GM04503 (cell line): ENCODE measurements at places on chromosomes 1 and 21.

DNA sequence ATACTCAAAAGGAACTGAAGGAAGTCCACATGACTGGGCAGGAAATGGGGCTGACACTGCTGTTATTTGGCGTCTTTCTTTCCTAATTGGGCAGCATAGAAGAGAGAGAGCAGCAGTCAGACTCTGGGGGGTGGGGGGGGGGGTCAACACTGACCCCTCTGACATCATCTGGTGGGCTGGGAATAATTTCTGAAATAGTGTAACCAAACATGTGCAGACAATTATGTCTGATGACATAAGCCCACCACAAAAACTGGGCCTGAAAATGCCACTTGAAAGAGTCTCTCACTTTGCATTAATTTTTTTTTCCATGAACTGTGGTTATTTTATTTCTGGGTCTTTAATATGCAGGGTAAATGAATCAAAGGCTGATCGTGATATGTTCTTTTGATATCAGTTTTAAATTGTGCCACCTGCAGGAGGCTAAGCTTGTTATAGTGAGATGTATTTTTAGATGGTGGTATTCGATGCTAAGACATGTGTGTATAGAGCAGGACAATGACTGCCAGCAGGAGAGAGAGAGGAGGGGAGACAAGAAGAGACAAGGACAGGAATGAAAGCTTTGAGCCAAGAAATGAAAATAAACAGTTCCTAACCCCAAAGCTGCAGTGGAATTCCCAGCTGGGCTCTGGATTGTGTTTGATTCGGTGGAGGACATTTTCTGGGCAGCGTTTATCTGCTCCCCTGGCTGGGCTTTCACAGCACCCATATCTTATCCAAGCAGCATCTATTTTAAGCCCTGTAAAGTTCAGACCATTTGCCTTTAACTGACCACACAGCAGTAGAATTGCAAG is 264.7 kb downstream of the PBX1 start:
- DNase-seq: peak; percentile 18

GRCh38 chr1:219281831-219282230 is 108.2 kb downstream of the LYPLAL1 start:
- no peak for DNase-seq

DNA sequence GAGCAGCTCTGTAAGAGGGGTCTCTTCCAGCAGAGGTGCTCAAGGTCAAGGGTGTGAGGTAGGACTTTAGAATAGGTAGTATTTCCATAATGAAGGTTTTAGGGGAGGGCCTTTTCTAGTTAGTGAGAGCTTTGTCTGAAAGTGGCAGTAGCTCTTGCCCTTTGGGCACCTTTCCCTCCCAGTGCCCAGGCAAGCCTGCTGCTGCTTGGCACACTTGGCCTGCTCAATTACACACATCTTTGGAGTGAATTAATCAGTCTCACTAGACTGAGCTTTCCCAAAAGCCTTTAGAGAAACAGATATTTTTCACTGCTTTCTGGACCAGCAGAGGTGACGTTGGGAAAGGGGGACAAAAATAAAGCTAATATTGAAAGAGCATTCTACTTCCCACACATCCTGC is 48.0 kb downstream of the MAB21L3 start:
- no peak for DNase-seq

GRCh38 chr1:16888860-16889816 is 6.6 kb upstream of the RNU1-2 start:
- DNase-seq: no peak

DNA sequence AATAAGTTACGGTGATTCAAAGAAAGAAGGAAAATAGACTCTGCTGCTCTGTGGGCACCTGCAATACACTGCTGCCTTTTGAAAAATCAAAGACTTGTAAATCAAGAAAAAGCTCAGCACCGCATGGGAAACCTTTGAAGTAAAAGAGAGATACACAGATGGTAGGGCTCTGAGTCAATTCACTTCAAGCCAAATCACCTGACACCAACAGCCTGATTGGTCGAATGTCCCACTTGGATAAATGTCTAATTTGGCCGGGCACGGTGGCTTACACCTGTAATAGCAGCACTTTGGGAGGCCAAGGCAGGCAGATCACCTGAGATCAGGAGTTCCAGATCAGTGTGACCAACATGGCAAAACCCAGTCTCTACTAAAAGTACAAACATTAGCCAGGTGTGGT is 19.2 kb upstream of the RCAN3 start:
- no peak for DNase-seq

GRCh38 chr1:115492880-115493279 is 148.9 kb upstream of the VANGL1 start:
- no peak for DNase-seq

DNA sequence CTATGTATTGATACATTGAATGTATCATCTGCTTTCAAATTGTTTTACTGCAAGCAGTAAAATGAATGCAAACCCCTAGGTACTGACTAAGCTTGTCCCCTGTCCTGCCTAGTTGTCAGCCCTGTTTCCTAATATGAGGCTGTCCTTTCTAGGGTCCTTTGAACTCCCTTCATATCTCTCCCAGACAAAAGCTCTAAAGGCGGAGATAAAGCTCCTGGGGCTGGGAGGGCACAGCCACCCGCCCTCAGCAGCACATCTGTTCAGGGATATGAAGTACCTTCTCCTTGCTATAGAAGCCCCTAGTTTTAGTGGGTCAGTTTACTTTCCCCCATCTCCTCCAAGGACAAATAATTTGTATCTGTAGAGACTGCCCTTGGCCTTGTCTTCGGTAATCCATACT is 93.1 kb upstream of the ETS2 start:
- no peak for DNase-seq

DNA sequence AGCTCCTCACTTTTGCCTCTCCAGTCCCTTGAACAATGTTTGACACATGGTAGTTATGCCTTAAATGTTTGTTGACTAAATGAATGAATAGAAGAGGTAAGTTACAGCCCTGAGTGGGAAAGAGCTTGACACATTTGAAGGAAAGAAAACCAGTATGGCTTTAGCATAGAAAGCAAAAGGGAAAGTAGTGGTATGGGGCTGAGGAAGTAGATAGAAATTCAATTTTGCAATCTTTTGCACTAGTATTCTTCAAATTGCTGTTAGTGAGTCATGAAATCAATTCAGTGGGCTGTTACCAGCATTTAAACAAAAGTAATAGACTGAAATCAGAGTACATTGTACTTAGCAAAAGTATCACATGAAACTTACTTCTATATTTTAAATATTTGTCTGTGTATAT is 21.1 kb downstream of the PLA2G4A start:
- DNase-seq: no peak

DNA sequence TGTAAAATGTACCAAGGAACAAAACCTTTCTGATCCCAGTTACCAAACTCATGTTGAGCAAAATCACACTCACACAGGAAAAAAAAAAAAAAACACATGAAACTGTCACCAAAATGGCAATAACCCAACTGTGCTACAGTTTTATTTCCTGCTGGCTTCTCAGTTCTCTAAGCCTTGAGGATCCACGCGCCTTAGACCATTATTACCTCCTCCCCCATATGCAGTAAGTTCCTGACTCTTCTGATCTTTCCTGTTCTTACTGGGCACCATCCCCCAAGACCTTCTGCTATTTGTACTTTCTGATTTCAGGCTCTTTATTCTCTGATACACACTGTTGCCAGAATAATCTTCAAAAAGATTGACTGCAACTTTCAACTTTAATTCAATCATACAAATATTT is 79.6 kb downstream of the SLC45A1 start:
- DNase-seq: peak; percentile 44

GRCh38 chr1:162997499-162998285 is 71.5 kb upstream of the RGS4 start:
- DNase-seq: no peak

DNA sequence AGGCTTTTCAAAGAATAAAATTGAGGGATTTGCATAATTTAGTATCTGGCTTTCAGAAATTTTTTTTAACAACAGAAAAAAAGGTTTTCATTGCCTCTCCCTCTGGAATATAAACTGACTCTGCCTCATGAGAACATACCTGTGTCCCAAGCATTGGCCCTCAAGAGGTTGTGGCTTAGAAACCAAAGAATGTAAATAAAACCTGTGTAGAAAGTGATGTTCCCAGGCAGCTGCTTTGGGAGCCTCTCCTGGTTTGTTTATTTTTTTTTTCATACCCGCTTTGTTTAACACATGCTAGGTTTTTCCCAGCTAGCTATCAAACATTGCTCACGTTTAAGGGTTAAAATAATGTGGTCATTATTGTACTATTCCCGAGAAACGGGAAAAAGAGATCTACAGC is 40.5 kb upstream of the IFNAR2 start:
- DNase-seq: no peak

GRCh38 chr1:8086055-8086454 is 59.9 kb upstream of the ERRFI1 start:
- DNase-seq: no peak

- no peak for DNase-seq
Observed at GRCh38 chr21:25878344-25878743, 143.6 kb downstream of the GABPA start.

DNA sequence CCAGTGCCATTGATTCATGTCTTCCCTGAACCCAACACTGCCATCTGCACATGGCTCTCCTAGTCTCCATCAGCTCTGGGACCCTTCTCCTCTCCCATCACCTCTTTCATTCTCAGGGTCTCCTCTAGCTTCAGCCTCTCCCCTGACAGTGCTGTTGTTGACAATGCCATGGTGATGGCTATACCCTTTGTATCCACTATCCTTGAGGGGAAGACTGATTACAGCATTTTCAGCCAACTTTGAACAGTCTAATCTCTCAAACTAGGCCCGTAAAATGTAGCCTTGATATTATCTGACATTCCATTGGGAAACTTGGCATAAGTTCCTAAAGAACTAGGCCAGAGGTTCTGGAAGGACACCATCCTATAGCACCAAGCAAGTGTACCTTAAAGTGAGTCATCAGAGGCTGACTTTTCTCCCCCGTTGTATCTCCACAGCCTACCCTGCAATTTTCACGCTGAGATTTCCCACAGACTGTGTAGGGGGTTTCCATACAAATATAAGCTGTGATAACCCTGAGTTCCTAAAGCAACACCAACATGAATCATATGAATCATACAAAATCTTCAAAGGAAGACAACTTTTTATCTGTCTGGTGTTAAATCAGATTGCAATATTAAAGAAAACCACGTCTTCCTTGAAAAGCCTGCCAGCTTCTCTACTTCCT is 5.8 kb downstream of the HAO2 start:
- DNase-seq: no peak

GRCh38 chr1:113677250-113678158 is 81.8 kb downstream of the PHTF1 start:
- DNase-seq: no peak

DNA sequence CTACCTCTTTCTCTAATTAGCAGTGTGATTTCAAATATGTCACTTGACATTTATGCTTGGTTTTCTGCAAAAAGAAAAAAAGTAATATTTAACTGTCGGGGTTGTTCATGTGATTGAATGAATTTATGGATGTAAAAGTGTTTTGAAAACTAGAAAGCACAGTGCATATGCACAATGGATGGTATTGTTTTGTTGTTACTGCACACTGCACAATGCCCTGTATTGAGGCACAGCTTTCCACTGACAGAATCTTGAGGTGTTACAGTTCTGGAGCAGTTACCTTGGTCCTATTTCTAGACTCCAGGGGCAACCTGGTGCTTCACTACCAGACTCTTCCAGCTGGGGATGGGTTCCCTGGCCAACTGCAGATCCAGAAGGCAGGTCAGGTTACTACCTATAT is 116.8 kb upstream of the L1TD1 start:
- no peak for DNase-seq

DNA sequence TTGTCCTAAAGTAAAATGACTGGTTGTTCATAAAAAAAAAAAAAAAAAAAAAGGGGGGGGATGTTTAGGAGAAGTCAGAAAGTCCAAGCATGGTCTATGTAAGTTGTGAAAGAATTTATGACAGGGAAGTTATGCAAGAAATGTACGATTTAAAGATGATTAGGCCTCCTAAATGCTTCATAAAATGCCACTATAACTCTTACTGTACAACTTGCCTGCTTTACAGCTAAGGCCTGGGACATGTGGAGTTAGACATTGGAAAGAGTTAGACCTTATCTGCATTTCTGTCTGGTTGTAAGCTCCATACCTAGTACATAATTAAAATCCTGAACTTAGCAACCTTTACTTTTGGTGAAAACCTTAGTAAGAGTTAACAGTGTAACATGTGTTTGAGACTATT is 150.0 kb downstream of the TPR start:
- DNase-seq: no peak

DNA sequence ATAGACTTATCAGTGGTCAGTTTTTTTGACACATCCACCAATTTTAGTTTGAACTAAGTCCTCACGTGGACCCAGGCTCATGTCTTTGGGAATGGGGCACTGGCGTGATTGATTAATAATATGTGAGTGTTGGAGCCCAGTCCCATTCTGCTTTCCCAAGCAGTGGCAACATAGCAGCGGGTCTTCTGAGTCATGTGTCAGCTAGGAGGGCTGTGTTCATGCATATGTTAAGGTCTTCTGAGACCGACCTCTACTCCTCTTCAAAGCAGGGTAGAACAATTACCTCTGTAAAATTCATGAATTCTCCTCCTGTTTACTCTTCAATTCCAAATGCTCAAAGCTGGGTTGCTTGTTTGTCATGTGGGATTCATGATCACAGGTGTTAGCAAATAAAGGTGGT is 291.3 kb downstream of the CAMTA1 start:
- no peak for DNase-seq

GRCh38 chr1:203410182-203410900 is 59.4 kb upstream of the FMOD start:
- DNase-seq: no peak

DNA sequence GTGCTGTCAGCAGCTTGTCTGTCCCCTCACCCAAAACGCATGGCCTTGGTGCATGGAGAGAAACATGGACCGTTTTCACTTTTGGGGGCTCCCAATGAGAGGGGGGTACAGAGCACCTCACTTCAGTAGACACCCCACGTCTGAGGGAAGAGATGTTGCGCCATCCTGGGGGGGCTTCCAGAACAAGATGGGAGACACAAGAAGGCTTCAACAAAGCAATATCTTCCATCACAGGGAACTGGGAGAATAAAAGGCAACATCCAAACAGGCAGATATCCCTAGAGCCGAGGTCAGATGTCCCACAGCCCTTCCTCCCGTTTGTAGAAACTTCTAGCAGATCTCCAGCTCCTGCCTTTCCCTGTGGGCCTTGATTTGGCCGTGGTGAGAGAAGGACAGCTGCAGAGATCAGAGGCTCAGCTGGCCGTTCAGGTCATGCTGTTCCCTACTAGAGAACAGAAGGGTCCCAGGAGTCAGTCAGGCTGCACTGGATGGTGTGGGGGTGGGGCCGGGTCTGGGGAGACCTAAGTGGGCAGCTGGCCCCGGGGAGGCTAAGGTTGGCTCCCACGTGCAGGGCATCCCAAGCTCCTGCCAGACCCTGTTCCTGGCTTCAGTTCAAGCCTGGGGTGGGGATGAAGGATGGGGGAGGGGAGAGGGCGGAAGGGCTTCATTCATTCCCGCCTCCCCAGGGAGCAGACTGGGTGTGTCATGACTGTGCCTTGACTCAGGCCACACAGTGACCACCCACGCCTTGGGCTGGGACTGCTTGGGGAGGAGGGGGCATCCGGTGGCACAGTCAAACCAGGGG is 4.4 kb downstream of the PLOD1 start:
- no peak for DNase-seq
